ENCODE measurements at places on chromosomes 1 and 21.

GRCh38 chr1:149986486-149987296 is 23.8 kb downstream of the OTUD7B start:
- DNase-seq: no peak

- no peak for DNase-seq
Measured at GRCh38 chr21:43808832-43809251, 19.5 kb downstream of the RRP1 start.

GRCh38 chr1:55938376-55938850 is 641.0 kb downstream of the PLPP3 start:
- no peak for DNase-seq

DNA sequence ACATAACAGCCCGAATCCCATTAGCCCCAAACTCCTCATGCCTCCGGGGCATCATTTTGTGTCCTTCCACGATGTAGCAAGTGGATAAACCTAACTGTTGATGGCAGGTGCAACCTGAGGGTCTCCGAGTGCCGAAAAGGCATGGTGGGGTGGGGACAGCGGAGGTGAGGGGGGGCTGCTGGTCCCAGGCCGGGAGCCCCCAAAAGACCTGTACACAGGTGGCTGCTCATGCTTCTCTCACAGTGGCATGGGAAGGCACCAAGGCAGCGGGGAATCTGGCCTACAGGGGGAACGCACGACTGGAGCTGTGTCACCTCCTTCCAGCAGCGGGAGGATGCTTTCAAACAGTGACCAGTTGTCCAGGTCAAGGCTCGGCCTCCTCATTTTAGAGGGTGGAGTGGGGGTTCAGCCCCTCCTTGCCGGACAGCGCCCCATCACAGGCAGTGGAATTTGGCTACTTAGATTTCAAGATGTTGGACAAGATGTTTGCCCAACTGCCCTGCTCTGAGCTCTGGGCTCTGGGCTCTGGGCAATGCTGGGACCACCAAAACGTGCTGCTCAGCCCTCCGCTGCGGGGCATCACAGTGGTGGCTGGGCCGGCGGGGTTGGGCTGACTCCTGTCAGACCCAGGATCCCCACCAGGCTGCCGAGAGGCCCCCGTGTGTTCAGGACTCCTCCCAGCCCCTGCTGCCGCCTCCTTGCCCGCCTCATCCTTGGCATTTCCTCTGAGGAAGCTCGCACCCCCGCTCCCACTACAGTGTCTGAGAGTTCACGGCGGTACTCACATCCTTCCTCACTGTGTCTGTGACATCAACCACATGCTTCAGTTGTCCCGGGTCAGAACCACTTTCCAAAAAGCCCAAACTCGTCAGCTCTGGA is 7.6 kb downstream of the DNMT3L start:
- no peak for DNase-seq

DNA sequence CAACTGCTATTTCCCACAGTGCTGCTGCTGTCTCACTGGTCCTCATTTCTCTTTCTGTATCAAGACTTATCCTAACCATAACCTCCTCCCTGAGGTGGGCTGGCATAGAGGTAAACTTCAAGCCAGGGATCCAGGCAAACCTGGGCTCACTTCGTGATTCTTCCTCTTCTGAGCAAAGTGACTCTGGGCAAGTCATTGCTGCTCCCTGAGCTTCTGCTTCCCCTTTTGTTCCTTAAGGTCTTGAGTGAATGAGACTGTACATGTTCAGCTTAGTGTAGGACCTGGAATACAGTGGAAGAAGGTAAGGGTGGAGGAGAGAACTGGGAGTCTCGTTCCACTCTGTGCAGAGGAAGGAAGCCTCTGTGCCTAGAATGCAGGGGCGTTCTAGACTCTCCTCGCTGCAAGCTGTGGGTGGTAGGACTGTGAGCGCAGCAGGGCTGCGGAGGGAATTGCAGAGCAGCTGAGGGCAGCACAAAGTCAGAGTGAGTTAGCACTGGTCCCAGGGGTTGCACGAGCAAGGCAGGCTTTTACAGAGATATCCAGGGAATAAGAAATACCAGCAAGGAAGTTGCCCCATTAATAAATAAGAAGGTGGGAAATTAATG is 11.4 kb upstream of the ERI3 start:
- DNase-seq: no peak

- no peak for DNase-seq
Measured at GRCh38 chr1:222171005-222171404, 376.9 kb downstream of the HHIPL2 start.

- no peak for DNase-seq
Measured at GRCh38 chr1:29629401-29629800, 393.1 kb downstream of the PTPRU start.

All from NCI-H1417 treated with DMSO at 0.1 percent for 48 hours (cell line).